ENCODE measurements at places on chromosomes 7 and 10.

DNA sequence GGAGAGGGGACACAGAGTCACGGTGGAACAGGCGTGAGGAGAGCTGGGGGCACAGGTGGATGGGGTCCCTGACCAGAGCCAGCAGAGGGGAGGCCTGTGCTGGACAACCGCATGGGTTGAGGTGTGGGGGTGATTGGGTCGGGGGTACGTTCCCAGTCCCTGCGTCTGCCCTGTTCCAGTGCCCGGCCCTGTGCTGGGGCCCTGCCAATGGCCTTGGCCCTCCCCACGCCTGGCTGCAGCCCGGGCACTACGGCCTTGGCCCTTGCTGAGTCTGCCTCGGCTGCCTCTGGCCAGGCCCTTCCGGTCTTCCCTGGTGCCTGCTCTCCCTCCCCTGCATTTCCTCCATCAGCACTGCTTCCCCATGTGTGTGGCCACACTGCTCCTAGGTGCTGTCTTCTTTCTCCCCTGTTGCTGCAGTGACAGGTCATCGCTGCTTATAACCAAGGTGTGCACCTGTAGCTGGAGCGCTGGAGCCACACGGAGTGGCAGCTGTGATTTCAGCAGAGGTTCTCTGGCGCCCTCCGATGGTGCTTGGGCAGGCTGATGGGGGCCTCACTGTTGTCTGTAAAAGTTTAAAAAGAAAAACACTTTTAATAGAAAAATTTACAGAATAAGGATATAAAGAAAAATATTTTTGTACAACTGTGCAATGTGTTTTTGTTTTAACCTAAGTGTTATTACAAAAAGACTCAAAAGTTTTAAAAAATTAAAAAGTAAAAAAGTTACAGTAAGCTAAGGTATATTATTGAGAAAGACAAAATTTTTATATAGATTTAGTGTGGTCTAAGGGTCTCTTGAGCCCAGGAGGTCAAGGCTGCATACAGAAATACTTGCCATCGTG lies 45.2 kb upstream of the BHLHA15 start:
- DNase-seq, result peak; percentile 26

GRCh38 chr10:63376560-63377304 lies 89.0 kb downstream of the JMJD1C start:
- no peak for DNase-seq

GRCh38 chr10:111390813-111391563 lies 314.2 kb downstream of the ADRA2A start:
- no peak for DNase-seq

DNA sequence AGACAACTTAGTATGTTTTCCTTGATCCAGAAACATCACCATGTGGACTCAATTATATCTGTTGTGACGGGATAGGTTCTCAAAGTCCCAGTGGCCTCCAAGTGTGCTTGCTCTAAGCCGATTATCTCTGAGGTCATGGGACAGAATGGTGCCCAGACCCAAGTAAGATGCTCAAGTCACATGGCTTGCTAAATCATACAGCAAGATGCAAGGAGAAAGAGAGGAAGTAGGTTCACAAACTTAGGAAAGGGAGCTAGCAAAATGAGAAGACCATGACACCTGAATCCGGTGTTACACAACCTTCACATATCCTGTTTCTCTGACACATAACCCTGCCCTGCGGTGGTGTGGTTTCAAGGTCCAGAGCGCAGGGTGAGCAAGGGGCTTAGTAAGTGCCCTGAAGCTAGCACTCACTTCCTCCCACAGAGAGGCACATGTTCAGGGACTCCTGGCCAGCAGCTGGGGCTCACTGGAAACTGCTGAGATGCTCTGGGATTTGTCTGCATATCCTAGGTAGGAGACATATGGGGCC lies 590.9 kb upstream of the ANKRD30A start:
- no peak for DNase-seq

GRCh38 chr7:435630-436366 lies 83.8 kb downstream of the PDGFA start:
- no peak for DNase-seq

GRCh38 chr7:38833329-38833728 lies 75.7 kb downstream of the VPS41 start:
- no peak for DNase-seq

- DNase-seq, result no peak
Measured at GRCh38 chr10:61793760-61794703, 107.5 kb upstream of the ARID5B start.

DNA sequence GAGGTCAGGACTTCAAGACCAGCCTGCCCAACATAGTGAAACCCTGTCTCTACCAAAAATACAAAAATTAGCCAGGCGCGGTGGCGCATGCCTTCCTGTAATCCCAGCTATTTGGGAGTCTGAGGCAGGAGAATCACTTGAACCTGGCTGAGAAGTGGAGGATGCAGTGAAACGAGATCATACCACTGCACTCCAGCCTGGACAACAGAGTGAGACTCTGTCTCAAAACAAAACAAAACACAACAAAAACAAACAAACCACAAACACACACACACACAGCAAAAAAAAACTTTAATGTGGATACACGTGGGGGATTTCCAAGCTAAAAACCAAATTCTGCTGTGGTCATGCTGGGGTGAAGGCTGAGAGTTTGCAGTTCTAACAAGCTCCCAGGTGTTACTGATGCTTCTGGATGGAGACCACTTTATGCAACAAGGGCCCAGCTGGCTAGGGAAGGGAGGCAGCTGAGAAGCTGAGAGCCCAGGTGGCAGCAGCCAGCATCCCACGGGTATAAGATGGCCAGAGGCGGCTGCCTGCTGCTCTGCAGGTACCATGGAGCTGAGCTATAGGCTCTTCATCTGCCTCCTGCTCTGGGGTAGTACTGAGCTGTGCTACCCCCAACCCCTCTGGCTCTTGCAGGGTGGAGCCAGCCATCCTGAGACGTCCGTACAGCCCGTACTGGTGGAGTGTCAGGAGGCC lies at the start of gene ZP3:
Gene ZP3 (plus strand): TSS at position 538 of the 699 bp plus-strand sequence. CDS start 15 bp downstream, at position 553.
- no peak for DNase-seq

DNA sequence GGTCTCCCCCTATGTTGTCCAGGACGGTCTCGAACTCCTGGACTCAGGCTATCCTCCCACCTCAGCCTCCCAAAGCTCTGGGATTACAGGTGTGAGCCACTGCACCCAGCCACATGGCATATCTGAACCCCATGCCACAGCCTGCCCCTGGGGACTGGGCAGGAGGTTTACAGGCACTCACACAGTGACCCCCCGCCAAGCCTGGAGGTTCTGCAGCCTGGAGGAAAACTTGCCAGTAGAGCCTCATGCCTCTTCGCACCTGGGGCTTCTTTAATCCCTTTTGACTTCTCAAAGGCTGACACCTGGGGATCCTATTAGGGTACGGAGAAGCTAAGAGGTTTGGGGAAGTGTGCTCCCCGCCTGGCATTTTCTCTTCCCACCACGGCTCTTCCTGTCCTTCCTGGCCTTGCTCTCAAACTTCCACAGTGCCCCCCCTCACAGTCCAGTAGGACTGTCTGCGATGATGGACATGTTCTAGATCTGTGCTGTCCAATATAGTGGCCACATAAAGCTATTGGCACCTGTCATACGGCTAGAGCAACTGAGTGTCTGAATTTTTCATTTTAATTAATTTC lies 11.4 kb upstream of the KCP start:
- DNase-seq, result no peak

DNA sequence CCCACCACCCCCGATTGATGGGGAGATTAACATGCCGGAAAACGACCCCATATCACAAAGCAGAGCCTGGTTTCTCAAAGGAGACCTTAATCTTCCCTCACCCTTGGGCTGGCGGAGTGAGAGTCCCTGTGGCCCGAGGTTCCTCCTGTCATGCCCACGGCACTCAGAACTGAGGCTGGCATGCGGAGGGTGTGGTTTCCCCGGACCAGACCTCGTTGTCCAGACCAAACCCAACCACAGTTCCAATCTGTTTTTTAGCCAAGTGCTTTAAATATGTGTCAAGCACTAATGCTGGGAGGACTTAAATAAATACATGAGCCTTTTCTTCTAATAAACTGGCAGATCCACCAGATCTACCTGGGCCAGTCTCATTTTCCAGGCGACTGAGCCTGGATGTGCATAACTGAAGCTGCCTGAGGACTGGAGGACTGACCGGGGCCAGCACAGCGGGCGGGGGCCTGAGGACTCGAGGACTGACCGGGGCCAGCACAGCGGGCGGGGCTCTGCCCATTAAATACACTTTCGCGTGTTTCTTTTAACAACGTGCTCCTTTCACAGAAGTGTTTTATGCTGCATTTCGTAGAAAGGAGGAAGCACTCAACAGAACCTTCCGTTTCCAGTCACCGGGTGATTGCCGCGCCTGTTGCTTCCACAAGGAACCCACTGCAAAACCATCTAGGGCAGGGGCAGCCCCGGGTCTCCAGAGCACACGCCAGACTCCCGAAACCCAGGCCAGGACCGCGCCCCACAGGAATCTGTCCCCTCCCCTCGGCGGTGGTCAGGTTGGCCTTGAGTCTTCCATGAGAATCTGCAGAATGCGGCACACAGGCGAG lies 334.6 kb downstream of the PTPRN2 start:
- no peak for DNase-seq

DNA sequence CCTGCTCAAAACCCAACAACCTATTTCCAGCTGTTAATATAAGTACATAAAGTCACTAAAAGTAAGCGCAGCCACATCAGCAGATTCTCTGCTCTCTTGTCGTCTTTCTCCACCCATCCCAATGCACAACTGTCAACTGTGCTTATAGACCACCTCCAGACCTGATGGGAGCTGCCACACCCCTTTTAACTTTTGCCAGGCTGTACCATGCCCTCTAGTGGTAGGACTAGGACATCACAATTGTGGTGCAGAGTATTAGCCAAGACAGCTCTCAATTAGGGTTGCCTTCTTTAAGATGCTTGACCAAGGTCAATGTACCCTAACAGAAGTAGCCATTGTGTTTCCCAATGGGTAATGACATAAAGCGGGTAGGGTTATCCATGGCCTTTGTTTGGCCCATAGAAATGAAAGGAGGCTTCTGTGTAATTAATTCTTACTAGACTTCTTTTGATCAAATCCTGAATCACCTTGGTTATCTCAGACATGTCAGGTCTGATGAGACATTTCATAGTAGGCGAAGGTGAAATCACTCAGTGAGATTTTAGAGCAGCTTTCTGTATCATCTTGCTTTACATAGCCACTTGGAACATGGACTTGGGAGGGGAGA lies 68.1 kb downstream of the SCRN1 start:
- peak; percentile 76 for DNase-seq

DNA sequence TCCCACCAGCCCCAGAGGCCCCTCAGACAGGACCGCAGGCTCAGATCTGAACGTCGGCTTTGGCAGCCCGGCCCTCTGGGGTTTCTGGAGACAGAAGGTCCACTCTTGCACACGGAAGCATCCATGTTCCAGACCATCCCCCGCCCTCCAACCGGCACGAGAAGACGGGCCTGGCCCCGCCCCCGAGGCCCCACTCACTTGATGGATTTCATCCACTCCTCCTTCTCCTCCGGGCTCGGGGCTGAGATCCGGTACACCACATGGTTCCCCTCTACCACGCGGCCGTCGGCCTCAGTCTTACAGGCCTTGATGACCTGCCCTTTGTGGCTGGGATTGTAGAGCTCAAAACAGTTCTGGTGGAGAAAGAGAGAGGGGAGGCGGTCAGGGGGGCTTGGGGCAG lies 107.3 kb downstream of the CYTH3 start:
- no peak for DNase-seq

DNA sequence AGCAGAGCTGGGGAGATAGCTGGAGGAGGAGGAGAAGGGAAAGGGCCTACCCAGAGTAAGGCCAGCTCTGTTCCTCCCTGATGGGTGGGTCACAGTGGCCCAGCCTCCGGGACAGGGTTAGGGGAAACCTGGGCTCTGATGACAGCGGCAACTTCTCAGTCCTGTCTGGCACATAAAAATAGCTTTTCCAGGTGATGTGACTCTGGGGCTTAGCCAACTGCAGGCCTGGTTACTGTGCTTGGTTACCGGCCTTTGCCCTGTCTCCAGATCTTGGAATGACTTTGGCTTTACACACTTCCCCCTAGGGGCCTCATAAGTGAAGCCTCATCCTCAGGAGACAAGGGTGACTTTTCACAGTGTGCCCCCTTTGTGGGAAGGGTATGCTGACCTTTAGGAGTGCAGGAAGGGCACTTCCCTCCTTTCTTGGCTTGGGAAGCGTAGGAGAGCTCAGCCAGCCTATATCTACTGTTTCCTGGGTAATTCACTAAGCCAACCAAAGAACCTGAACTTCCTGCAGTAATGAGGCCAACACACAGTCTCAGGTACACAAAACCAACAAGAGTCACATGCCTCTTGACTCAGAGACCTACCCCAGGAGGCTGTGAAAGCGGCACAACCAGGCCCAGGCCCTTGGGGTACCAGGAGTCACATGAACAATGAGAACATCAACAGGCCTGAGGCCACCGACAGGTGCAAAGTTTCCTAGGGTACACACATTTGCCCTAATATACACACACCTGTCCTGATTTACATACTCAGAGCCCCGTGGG lies 11.7 kb upstream of the HILPDA start:
- DNase-seq, result no peak

DNA sequence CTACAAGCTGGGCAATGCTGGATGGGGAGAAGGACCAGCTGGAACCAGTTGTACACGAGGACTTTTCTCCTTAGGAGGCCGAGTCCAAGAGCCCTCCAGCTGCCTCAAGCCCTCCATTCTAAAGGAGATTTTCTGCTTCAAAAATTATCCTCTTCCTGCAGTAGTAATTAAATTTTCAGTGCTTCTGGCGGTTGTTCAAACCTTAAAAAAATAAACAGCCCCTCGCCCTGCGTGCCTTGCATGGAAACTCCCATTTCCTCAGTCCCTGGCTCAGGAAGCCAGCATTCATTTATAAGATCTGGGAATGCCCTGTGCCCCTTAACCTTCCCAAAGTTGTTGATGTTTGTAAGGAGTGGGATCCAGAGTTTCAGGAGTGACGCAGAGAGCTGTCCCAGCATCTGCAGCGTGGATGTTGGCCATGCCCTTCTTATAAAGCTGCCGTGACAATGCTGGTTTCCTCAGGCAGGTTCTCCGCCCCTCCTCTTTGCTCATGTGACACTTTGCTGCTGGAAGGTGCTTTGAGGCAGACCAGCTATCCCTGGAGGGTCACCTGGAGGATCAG lies 24.0 kb upstream of the ACTR3B start:
- no peak for DNase-seq

- peak; percentile 46 for DNase-seq
Measured at GRCh38 chr10:63866747-63867140, 345.5 kb downstream of the REEP3 start.

- no peak for DNase-seq
Measured at GRCh38 chr7:86928308-86928707, 131.1 kb downstream of the ELAPOR2 start.

GRCh38 chr10:57799625-57800024 lies 468.1 kb downstream of the IPMK start:
- DNase-seq, result no peak

DNA sequence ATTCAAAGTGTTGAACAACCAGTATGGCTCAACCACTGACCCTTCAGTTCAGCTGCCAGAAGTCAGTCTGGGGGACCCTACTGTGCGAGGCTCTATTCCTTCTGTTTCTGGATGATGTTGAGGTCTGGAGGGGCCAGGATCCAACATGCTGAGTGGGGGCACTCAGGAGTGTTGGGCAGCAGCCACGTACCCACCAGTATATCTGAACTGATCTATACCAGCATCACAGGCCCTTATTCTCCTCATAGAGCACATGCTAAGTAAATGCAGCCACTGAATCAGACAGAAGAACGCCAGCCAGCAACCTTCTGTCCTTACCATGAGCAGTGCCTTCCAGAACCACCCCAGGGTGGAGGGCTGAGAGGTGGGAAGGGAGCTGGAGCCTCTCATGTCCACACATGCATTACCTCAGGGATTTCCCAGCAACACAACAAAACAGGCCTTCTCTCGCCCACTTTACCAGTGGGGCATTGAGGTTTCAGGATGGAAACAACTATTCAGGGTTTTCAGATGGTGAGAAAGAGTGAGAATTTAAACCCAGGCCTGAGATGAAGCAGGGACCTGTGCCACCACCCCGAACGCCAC lies 6.8 kb upstream of the MSMB start:
- no peak for DNase-seq
